Adipose tissue (tissue), 3 donors: ENCODE measurements at places on chromosomes 3 and 15. TPM values are rescaled to one million over a fixed set of nuclear protein-coding genes. Genes with fewer than 3 reads are reported as not detected.

Gene AGBL1
- polyA plus RNA-seq: not detected

Gene ZNF620
- polyA plus RNA-seq: 1.3 TPM

Gene ARHGEF26
- 7.1 TPM for polyA plus RNA-seq

Gene CLDN18
- 5.6 TPM for polyA plus RNA-seq

Gene PLOD2
- polyA plus RNA-seq: 13.9 TPM

Gene SKOR1
- polyA plus RNA-seq: 0.14 TPM

Gene SLTM
- 62.8 TPM for polyA plus RNA-seq

Gene ASB14
- not detected for polyA plus RNA-seq

Gene SEMA3G
- 92.8 TPM for polyA plus RNA-seq

Gene C3orf49
- not detected for polyA plus RNA-seq

Gene SLC9C1
- polyA plus RNA-seq: 0.06 TPM

Gene ACVR2B
- polyA plus RNA-seq: 1.3 TPM

Gene OSBPL10
- polyA plus RNA-seq: 4.3 TPM

Gene FXR1
- 74.0 TPM for polyA plus RNA-seq

Gene TXNRD3
- 5.7 TPM for polyA plus RNA-seq

Gene ECE2
- polyA plus RNA-seq: not detected

Gene ANKDD1A
- polyA plus RNA-seq: 4.5 TPM

Gene OR5H15
- not detected for polyA plus RNA-seq

Gene STRIT1
- polyA plus RNA-seq: 0.84 TPM

Gene HRG
- not detected for polyA plus RNA-seq

Gene COL6A5
- polyA plus RNA-seq: not detected

Gene MYL3
- 7.8 TPM for polyA plus RNA-seq

Gene KLHL6
- polyA plus RNA-seq: 1.3 TPM

Gene CACNA2D3
- 0.08 TPM for polyA plus RNA-seq

Gene ROPN1
- polyA plus RNA-seq: not detected

Gene ATP13A5
- polyA plus RNA-seq: 0.05 TPM

Gene DZIP1L
- polyA plus RNA-seq: 5.3 TPM
